ENCODE measurements at places on chromosomes 4 and X.

GRCh38 chrX:123424546-123424945 is 240.5 kb downstream of the GRIA3 start:
- DNase-seq = peak; percentile 85

DNA sequence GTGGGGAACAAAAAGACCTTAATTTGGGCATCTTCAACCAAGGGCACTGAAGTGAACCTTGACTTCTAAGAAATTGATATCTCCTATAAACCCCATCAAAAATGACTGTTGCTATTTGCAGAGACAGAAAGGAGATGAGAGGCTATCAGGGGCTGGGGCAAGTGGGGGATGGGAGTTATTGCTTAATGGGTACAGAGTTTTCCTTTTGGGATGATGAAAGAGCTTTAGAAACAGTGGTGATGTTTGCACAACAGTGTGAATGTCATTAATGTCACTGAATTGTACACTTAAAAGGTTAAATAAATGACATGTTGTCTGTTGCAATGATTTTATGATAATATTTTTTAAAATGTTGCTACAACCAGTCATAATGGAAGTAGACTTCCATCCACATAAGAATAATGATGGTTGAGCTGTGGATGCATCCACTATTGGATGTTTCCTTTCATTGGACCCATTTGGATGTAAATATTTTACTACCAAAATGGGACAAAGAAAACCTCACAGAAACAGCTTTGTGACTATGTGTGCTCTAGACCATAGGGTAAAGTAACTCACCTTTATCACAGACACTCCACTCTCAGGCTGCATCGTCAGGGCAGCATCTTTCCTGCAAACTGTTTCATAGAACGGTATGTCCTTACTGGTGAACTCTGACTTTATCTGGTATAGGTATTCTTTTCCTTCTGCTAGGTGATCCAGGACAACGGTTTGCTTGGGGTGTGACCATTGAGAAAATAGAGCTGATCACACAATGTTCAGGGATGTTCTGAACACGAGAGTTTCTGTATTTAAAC is 31.6 kb upstream of the FAM9A start:
- no peak for DNase-seq

DNA sequence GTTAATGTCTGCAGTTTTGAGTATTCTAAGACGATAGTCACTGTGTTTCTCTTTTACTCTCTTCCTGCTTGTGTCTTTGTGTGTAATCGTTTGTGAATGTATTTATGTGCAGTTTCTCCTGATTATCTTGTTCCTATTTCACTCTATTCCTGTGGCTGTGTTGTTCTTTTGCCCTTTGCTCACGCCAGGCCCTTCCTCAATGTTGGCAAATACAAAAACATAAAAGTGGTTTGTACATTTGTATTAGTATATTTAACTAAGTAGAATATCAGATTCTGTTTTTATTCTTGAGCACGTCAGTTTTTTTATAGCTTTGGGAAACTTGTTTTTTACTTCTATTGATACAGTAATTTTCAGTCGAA is 107.6 kb upstream of the BMPR1B start:
- peak; percentile 18 for DNase-seq

DNA sequence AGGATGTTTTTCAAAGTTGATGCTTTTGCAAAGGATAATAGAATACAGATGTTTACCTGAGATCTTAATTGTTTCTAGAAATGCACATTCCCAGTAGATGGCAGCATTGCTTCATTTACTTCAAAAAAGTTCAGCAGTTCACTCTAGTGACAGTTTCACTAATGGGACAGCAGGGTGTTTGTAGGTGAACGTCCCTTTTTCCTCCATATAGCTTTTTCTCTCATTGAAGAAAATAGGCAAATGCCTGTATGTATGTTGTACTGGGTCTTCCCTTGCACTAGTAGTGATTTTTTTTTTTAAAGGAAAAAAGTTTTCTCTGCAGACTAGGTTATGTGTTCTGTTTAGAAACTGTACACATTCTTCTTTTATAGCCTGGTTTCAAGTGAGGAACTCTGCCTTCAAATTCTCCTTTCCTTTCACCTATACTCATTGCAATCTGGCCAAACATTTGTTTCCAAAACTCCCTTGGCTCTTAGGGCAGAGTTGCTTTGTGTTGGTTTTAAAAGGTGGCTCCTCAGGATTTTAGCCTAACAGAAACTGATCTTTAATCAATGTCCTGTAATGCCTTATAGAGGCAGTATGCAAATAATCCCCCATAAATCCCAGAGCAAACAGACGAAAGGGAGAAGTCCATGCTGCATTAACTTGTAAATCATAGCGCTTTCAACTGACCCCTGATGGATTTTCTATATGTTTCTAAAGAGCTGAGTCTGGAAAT is 86.3 kb downstream of the EGF start:
- DNase-seq = peak; percentile 71

DNA sequence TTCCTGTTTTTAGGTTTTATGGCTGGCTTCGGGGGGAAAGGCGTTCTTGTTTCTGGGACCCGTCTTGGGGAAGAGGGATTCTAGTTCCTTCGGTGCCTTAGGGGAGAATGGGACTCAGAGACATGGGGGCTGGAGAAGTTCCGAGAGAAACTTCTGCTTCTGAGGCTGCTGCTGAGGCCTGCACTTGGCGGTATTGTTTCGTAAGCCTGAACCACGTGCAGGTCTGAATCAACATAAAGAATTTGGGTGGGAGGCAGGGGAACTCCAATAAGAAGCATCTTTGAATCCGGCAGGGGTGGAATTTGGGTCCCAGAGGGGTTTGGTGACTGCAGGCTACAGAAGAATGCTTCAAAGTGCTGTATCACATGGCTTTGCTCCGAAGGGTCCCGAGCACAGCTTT is 15.1 kb downstream of the XG start:
- peak; percentile 46 for DNase-seq

GRCh38 chr4:39304651-39305050 is 61.5 kb downstream of the RFC1 start:
- DNase-seq = no peak

GRCh38 chrX:135639066-135639780 is 74.2 kb upstream of the CT45A1 start:
- DNase-seq = no peak

GRCh38 chrX:148947399-148947975 is 447.1 kb downstream of the AFF2 start:
- DNase-seq = peak; percentile 0
